Heart left ventricle (tissue), 16 donors: ENCODE measurements at places on chromosomes 12 and 14.

DNA sequence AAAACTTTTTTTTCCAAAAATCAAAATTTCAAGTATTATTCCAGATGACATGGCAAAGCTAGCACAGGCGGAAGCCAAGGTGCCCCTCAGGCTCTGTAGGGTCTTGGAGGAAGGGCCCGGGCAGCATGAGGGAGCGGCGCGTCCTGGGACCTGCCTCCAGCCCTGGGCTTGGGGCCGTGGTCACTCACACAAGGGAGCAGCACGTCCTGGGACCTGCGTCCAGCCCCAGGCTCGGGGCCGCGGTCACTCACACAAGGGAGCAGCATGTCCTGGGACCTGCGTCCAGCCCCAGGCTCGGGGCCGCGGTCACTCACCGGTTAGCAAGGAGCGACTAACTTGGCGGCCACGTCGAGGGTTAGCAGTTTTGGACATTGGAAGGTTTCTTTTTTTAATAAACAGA lies 11.9 kb upstream of the GOLGA3 start:
- no peak for DNase-seq

DNA sequence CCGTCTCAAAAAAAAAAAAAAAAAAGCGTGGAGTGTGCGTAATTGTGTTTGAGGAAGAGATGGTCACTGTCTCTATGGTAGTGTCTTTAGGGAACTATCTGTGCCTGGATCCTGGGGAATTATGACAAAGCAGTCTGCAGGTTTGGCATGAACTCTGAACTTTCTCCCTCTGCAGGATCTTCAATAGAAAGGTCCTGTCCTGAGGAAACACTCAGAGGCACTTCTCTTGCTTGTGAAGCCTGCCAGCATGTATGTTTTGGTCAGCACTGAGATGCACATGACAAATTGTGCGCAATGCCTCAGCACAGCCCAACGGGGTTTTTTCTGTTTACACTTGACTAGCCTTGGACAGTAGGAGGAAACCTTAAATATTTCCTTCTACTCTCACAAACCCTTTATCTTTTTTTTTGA lies 46.6 kb downstream of the ATF7 start:
- no peak for DNase-seq

DNA sequence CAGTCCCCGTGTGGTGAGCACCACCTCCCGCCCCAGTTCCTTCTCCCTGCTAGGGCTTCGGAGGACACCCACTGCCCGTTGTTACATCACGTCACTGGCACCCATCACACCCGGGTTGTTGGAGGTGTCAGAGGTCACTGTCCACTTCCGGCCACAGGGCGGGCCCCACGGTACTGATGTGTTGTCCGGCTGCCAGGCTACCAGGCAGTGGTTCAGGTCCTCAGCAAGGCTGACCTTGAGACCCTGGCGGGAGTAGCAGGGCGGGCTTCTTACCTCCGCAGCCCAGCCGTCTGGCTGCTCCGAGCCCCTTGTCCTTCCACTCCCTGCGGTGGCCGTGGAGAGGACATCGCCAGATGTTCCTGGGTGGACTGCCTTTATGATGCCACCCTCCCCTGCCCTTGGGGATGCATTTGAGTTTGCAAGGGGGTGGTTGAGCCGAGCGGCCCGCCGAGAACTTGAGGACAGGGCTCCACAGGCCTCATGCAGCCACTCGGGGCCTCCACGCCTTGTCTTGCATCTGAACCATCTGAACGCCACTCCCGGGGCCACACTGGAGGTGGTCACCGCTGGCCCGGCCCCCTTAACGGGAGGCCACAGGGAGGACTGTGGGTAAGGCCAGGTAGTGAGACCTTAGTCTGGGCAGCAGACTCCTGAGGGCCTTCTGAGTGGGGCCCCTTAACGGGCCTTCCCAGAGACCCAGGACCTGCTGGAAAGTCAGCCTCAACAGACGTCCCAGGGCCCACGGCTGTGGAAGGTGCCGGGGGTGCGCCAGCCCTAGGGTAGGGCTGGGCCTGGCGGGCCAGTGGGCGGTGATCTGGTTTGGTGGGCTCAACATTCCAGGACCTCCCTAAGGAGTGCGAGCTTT lies 27.1 kb upstream of the PLD4 start:
- no peak for DNase-seq

DNA sequence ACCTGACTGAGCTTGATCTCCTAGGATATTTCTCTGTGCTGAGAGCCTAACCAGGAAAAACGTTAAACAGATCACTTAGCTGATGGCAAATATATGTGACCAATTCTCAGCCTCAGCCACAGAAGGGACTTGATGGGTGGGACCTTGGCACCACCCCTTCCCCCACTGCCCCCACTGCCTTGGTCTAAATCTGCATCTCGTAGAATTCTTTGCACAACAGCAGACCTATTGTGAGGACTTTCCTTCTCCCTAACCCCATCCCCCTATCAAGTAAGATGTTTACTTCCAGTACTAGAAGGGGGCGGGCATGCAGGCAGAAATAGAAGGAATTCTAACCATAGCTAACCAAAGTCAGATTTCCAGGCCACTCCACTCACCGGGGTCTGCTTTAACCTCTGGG lies 313.2 kb downstream of the PCNX1 start:
- DNase-seq: no peak

DNA sequence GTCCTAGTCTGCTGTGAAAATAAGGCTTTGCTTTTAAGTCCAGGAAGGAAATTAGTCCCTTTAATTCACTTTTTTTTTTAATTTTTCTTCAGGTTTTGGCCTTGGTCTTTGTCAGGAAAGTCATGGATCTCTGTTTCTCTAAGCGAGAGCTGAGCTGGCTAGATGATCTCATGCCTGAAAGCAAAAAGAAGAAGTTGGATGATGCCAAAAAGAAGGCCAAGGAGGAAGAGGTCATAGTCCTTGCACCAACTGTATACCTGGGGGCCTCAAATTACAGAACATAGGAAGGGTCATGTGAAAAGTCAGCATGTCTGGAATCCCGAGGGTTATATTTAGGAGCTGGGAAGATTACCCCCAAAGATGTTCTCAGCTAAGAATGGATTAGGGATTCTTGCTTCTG lies 72.3 kb downstream of the SLC4A8 start:
- no peak for DNase-seq

GRCh38 chr12:88752183-88752582 lies 171.9 kb upstream of the KITLG start:
- DNase-seq: no peak

- DNase-seq: no peak
Measured at GRCh38 chr14:92584816-92585215, 71.2 kb downstream of the RIN3 start.

DNA sequence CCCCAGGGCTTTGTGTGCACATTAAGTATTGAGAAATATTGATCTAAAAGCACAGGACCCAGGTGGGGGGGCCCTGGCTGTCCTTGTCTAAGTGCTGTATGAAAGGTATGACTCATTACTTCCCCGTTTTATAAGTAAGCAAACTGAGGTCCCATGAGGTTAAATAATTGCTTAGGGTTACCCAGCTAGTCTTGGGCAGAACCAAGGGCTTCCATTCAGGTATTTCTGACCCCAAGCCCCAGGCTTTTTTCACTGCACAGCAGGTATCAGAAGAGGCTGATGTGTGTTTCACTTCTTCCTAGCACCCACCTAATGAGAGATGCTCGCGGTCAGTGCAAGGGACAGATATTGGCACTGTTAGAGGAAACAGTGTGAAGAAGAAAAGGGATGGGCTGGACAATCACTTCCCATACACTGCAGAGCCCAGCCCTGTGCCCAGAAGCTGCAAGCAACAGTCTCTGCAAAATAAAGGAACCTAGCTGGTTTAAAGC lies 4.7 kb upstream of the TC2N start:
- no peak for DNase-seq

- no peak for DNase-seq
Measured at GRCh38 chr12:8849876-8850275, 27.5 kb downstream of the A2ML1 start.

DNA sequence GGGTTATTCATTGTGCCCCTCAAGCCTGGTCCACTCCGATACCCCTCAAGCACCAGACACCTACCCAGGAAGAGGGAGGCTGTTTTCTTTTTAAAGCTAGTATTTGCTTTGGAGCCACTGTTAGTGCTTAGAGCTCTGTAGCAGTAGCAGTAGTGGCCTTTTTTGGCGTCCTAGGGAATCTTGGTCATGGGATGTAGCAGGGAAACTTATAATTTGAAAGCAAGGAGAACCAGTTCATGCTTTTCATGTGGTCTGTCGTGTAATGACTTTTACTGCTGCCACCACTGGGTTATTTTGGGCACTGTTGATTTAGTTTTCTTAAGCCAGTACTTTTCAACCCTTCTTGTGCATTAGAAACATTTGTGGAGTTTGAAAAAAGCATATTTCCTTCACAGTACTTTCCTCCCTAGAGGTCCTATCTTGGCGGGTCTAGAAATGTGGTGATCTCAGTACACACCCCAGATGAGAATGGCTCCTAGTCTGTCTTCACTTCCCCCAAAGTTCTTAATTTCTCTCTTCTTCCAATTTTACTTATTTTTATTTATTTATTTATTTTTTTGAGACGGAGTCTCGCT lies 49.7 kb downstream of the MARK3 start:
- DNase-seq: no peak
